ENCODE measurements at places on chromosomes 2 and 18. TPM values are rescaled to one million over a fixed set of nuclear protein-coding genes. Genes with fewer than 3 reads are reported as not detected.

- no peaks in the 10 kb centered on the region for H3K27me3 ChIP-seq
- H3K27ac ChIP-seq, result no peak overlapping the region
- H3K4me3 ChIP-seq, result no peak overlapping the region
- peaks cover 2% of the 10 kb centered on the region for H3K36me3 ChIP-seq
- H3K4me1 ChIP-seq, result no peaks in the 10 kb centered on the region
- peak; percentile 8 for DNase-seq
Measured at GRCh38 chr2:199926806-199927205, 15.7 kb downstream of the C2orf69 start.

- H3K36me3 ChIP-seq, result no peaks in the 10 kb centered on the region
- H3K27me3 ChIP-seq, result no peaks in the 10 kb centered on the region
- peak overlapping the region; percentile 62 for H3K27ac ChIP-seq
- DNase-seq, result peak; percentile 83
- no peak overlapping the region for H3K4me3 ChIP-seq
Measured at GRCh38 chr18:61992923-61993322, 100.1 kb upstream of the RNF152 start.

TMEM169 gene
- 0.26 TPM for total RNA-seq

GRCh38 chr2:46518861-46519260 is 39.5 kb downstream of the TMEM247 start:
- H3K36me3 ChIP-seq, result no peaks in the 10 kb centered on the region
- no peak overlapping the region for H3K4me3 ChIP-seq
- peaks cover 12% of the 10 kb centered on the region for H3K4me1 ChIP-seq
- DNase-seq, result no peak
- no peak overlapping the region for H3K27ac ChIP-seq

GRCh38 chr18:30487962-30488361 is 554.6 kb downstream of the DSC3 start:
- no peaks in the 10 kb centered on the region for H3K4me1 ChIP-seq
- no peaks in the 10 kb centered on the region for H3K36me3 ChIP-seq
- no peaks in the 10 kb centered on the region for H3K27me3 ChIP-seq
- H3K4me3 ChIP-seq, result no peak overlapping the region

GRCh38 chr2:25176541-25177181 is 8.3 kb upstream of the POMC start:
- no peaks in the 10 kb centered on the region for H3K4me1 ChIP-seq
- H3K36me3 ChIP-seq, result no peaks in the 10 kb centered on the region
- no peak for DNase-seq
- no peak overlapping the region for H3K27ac ChIP-seq

DNA sequence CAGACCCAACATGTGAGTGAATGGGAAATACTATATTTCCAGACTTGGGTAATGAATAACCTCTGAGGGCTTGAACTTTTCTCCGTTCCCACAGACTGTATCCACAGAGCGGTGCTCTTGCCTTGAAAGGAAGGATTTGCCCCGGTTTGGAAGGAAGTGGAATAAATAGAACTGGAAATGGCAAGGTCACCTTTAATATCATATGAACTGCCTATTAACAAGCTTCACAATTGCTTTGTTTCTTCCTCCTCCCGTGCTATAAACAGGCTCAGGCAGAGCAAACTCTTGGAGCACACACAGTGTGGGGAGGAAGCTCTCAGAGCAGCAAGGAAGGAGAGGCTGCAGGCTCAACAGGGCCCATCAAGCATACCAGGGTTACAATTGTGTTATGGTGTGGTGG is 28.5 kb upstream of the DARS1 start:
- DNase-seq, result no peak
- no peak overlapping the region for H3K27ac ChIP-seq
- peaks cover 2% of the 10 kb centered on the region for H3K4me1 ChIP-seq
- no peaks in the 10 kb centered on the region for H3K27me3 ChIP-seq

DNA sequence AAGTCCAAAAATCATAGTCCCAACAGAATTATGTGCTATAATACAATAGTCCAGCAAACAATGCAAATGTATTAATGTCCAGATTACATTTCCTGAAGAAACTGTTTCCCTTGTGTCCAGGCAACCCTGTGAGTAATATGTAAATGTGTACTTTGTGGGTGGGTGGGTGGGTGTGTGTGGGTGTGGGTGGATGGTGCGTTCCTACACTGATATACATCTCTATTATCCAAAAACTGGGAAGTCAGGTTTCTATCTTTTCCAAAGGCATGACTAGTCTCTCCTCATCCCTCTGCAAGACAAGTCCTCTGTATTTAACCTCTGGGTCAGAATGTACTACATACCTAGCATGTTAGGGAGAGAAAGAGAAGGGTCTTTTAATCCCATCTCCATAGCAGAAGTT is 71.6 kb downstream of the LNPK start:
- no peaks in the 10 kb centered on the region for H3K27me3 ChIP-seq
- H3K27ac ChIP-seq, result no peak overlapping the region
- DNase-seq, result peak; percentile 6
- no peak overlapping the region for H3K4me3 ChIP-seq
- H3K36me3 ChIP-seq, result no peaks in the 10 kb centered on the region

- no peak for DNase-seq
- H3K27me3 ChIP-seq, result peaks cover 8% of the 10 kb centered on the region
- no peak overlapping the region for H3K4me3 ChIP-seq
Measured at GRCh38 chr2:127612111-127612822, 33.7 kb upstream of the GPR17 start.

- DNase-seq, result peak; percentile 87
- H3K4me3 ChIP-seq, result no peak overlapping the region
- no peaks in the 10 kb centered on the region for H3K27me3 ChIP-seq
- no peaks in the 10 kb centered on the region for H3K36me3 ChIP-seq
- peak overlapping the region; percentile 15 for H3K27ac ChIP-seq
Measured at GRCh38 chr2:144942516-144943256, 422.8 kb upstream of the ZEB2 start.

ICA1L gene
- 4.6 TPM for total RNA-seq

RSAD2 gene
- 1.7 TPM for total RNA-seq

DNA sequence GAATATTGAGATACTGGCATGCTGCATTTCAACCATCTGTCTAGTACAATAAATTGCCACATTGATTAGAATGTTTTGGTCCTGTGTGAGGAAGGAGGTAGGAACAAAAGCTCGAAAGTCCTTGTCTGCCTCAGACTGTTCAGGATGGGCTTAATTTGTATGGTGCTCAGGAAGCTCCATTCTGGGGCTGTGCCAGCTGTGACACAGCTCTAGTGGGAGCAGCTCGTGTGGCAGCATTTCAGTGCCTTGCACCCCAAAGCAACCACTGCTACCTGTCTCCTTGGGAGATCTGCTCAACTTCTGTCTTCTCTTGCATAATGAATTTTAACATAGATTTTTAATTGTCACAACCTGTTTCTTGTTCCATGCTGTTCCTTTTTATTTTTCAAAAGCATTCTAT is 144.4 kb upstream of the THUMPD2 start:
- no peak overlapping the region for H3K4me3 ChIP-seq
- DNase-seq, result no peak

MOCOS gene
- total RNA-seq, result 9.0 TPM

HTR2B gene
- 92.5 TPM for total RNA-seq

DNA sequence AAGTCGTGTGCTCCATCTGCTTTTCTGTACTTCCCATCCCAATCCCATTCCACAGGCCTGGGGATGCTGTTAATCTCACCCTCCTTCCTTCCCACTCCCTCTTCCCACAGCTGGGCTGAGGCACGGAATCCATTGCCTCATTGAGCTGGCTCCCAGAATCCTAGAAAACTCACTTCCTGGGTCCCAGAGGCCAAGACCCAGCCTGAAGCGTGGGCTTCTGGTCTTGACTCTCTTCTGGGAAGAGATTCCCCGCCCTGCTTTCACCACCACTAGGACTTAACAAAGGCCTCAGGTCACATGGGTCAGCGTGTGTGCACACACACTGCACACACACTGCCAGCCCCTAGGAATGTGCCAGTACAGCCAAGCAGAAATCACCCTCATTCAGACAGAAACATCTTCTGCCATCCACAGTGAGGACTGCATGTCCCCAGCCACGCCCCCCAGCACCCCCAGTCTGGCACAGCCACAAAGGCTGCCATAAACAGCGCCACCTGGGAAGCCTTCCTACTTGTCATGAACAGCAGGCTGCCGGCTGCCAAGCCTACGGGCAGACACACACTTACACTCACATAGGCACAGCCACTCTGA is 165.8 kb downstream of the TNS1 start:
- H3K36me3 ChIP-seq, result peaks cover 16% of the 10 kb centered on the region
- H3K27ac ChIP-seq, result peak overlapping the region; percentile 96
- no peak overlapping the region for H3K4me3 ChIP-seq
- H3K27me3 ChIP-seq, result no peaks in the 10 kb centered on the region
- H3K4me1 ChIP-seq, result peaks cover 18% of the 10 kb centered on the region
- DNase-seq, result peak; percentile 62

DNA sequence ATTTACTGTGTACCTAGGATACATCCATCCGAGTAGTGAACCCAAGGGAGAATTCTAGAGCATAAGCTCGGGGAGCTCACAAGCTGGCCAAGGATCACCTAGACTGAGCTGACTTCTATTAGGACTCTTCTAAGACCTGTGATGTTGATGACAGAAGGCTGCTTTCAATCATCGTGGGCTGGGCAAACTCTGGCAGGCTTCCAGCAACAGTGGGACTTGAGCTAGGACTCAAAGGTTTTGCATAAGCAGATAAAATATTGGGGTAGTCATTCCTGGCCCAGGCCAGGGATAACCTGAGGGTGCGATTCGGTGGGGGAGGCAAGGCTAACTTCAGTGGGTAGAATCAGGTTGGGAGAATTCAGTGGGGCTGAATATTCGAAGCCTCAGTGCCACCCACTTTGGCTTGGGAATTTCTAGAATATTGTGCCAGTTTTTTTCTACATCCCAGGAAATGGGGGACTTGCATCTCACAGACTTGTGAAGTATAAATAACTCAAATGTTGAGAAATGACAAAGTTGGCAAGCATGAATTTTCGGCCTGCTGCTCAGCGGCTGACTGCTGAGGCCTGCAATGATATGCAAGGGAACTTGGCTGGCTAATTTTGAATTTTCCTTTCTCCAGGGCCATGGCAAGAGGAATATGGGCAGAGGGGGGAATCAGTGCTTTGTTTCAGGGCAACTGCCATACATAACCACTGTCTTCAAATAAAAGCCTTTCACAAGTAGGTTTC is 274.3 kb downstream of the PRKCE start:
- no peaks in the 10 kb centered on the region for H3K36me3 ChIP-seq
- no peak overlapping the region for H3K27ac ChIP-seq
- H3K4me1 ChIP-seq, result peaks cover 2% of the 10 kb centered on the region
- DNase-seq, result peak; percentile 40
- H3K4me3 ChIP-seq, result no peak overlapping the region
- no peaks in the 10 kb centered on the region for H3K27me3 ChIP-seq

GRCh38 chr2:20515290-20516220 is 68.7 kb downstream of the RHOB start:
- H3K27ac ChIP-seq, result peak overlapping the region; percentile 57
- DNase-seq, result no peak
- H3K4me1 ChIP-seq, result peaks cover 13% of the 10 kb centered on the region

LOXHD1 gene
- not detected for total RNA-seq

DNA sequence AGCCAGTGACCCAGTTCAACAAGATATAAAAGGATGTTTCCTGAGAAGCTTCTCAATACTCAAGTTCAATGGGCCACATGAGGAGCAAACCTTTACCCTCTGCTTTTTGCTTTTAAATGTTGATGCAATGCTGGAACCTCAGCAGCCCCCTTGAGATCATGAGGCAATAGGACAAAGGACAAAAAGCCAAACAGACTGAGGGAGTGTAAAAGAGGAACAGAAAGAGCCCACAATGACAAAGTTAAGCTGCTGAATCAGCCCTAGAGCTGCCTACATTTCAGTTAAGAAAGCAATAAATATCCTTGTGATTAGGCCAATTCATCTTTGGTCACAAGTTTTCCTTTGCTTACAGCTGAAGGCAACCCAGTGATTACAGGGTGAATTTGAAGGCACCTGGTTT is 76.9 kb downstream of the MRO start:
- DNase-seq, result no peak
- no peaks in the 10 kb centered on the region for H3K36me3 ChIP-seq
- H3K4me1 ChIP-seq, result no peaks in the 10 kb centered on the region
- no peak overlapping the region for H3K4me3 ChIP-seq
- H3K27ac ChIP-seq, result no peak overlapping the region
- H3K27me3 ChIP-seq, result no peaks in the 10 kb centered on the region

DNA sequence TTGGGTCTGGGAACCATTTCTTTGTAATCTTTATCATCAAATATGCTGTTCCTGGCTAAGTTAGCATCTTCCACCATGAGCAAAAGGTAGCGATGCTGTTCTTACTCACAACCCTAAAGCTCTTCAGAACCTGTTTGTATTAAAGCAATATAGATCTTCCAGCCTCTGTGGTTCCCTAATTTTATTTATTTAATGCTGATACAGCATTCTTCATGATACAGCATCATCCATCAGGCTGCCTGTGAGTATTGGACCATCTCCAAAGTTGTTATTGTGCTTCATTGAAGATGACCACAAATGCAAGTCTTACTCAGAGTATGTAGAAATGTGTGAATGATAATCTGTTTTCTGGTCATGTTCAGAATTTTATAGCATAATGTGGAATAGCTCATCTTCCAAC is 40.9 kb upstream of the CTLA4 start:
- H3K4me3 ChIP-seq, result no peak overlapping the region
- no peak overlapping the region for H3K27ac ChIP-seq
- H3K36me3 ChIP-seq, result no peaks in the 10 kb centered on the region
- H3K4me1 ChIP-seq, result no peaks in the 10 kb centered on the region
- peaks cover 7% of the 10 kb centered on the region for H3K27me3 ChIP-seq

ATP6V1C2 gene
- total RNA-seq, result under 0.01 TPM

- no peak overlapping the region for H3K27ac ChIP-seq
- no peak for DNase-seq
- no peaks in the 10 kb centered on the region for H3K36me3 ChIP-seq
- no peaks in the 10 kb centered on the region for H3K27me3 ChIP-seq
- H3K4me3 ChIP-seq, result no peak overlapping the region
Measured at GRCh38 chr2:144274131-144274530, 245.8 kb downstream of the ZEB2 start.

- no peak overlapping the region for H3K4me3 ChIP-seq
- DNase-seq, result no peak
- H3K27me3 ChIP-seq, result no peaks in the 10 kb centered on the region
- H3K4me1 ChIP-seq, result no peaks in the 10 kb centered on the region
- H3K36me3 ChIP-seq, result no peaks in the 10 kb centered on the region
- H3K27ac ChIP-seq, result no peak overlapping the region
Measured at GRCh38 chr2:241891988-241892298, 22.4 kb downstream of the RTP5 start.

CARF gene
- total RNA-seq, result 8.6 TPM

ADNP2 gene
- 17.3 TPM for total RNA-seq

GRCh38 chr2:57957238-57957637 is 89.4 kb upstream of the VRK2 start:
- no peaks in the 10 kb centered on the region for H3K36me3 ChIP-seq
- no peaks in the 10 kb centered on the region for H3K27me3 ChIP-seq
- no peak overlapping the region for H3K4me3 ChIP-seq

COLEC11 gene
- 0.83 TPM for total RNA-seq

GRCh38 chr18:76368976-76369375 is 126.1 kb downstream of the ZNF516 start:
- no peak overlapping the region for H3K27ac ChIP-seq
- H3K4me3 ChIP-seq, result no peak overlapping the region
- no peaks in the 10 kb centered on the region for H3K27me3 ChIP-seq
- no peak for DNase-seq
